ENCODE measurements at places on chromosomes 7 and 10.

GRCh38 chr7:12712236-12712635 lies 24.8 kb downstream of the ARL4A start:
- DNase-seq, result no peak

DNA sequence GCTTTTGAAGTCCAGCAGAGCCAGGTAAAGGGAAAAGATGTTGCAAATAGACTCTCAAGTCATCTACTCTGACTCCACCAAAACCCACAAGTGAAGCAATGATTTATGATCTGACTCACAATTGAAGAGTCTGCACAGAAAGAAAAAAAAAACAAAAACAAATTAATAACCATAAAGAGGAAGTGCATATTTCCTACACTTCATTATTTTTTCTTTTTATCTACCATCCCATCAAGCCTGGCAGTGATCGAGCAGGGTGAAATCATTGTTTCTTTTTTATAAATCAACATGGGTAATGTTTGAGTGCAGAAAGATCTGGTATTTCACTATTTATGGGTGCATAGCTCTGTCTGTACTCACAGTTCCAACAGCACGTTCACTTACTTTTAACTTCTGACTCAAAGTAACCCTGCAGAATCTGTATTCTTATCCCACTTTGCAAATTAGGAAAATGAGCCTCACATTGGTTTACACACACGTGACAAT lies 829.0 kb downstream of the TNS3 start:
- DNase-seq, result no peak

GRCh38 chr10:56880606-56881005 lies 519.5 kb upstream of the ZWINT start:
- DNase-seq, result no peak

DNA sequence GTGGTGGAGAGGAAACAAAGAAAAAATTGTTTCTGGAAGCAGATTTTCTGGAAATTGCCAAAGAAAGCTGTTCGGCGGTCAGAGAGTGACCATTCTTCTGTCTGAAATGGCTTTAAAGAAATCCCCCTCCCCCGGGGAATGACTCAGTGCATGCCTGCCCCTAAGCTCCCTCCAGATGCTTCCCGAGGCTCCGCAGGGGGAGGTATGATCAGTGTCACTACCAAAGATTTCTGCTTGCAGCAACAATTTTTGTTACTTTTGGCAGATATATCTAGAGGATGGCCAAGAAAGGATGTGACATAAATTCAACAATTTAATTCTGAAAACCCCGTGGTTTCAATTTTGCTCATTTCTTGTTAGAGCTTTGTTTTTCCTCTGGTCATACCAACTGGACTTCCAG lies 163.9 kb downstream of the JCAD start:
- DNase-seq, result no peak

DNA sequence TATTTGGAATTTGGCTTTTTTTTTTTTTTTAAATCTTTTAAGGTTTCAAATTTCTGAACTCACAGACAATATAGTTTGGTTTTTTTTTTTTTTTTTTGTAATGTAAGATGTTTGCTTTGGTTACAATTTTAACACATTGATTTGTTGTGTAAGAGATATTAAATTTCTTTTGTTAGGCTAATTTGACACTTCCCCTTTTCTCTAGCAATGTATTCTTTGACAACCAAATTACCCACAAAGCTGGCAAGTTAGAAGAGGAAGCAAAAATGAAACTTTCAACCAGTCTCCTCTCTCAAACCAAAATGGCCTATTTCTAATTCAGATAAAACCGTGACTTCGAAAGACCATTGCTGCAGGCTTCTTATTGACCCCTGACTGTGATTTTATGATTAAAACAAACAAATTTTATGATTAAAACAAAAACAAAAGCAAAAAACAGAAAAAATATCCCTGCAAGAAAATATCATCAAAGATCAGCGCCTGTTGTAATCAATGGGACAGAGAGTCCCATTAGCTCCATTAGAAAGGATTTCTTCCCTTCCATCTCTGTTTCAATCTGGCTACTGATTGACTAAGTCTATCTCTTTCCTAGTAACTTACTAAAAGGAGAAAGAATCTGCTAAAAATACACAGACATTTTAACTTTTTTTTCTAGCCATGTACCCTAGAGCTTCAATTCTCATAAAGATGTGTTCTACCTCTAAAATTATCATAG lies 489.2 kb downstream of the MDFIC start:
- DNase-seq, result peak; percentile 7

DNA sequence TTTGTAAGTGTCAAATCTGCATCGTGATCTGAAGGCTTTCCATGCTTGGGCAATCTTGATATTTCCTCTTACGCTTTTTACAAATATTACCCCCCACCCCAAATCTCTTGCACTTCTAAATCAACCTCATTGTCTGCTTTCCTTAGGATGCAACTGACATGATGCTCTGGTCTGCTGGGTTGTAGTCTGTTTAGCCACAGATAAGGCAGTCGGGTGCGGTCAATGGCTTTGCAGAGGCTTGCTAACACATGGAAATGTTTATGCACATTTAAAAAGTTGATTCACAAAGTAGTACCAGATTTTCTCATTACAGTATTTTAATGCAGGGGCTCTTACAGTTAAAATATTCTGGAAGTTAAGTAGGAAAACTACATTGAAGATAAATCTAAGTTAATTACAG lies 172.5 kb downstream of the BAMBI start:
- DNase-seq, result no peak

Measured in CD4-positive, alpha-beta T cell treated with Interleukin-4 for 4 hours (primary cell).